H54 (cell line): ENCODE measurements at places on chromosomes 1 and 21.

DNA sequence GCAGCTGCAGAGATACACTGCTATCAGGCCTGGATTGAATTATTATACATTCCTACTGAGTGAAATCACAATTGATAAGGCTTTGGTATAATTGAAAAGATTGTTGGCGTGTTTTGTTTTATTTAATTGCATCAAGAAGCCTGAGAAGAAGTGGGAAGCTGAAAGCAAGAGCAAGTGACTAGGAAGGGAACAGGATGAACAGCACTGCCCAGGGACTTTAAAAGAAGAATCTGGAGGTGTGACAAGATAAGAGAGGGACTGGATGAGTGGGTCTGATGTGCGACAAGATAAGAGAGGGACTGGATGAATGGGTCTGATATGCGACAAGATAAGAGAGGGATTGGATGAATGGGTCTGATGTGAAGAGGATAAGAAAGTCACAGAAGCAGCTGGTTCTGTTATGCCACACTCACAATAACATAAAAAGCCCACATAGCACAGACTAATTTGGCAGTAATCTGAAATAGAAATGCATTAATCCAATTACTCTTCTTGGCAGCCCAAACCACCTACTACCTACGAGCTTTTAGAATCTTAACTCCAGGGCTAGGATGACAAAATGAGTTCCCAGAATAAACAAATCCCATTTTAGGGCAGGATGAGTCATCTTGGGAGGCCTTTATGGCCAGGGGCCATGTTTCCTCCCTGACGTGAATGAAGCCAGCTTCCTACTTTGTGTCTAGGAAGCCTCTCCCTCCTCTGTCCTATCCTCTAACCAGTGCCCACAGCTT is 129.7 kb downstream of the DUSP10 start:
- DNase-seq: peak; percentile 49

- DNase-seq: no peak
These were observed 122.3 kb upstream of the CXADR start for GRCh38 chr21:17390569-17390968.

DNA sequence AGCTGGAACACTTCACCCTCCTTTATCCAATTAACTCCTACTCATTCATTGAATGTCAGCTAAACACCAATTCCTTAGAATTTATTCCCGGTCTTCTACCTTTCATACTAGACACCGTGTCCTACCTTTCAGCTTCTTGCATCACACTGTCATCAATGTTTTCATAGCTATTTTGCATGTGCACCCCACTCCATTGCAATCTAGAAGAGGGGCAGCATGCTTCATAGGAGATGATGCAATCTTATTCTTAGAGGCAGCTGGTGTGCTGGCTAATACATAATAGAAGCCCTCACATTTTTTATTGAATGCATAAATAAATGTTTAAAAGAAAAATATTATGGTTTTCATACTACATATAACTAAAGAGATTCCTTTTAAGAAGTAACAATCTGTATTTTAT is 123.6 kb downstream of the DSCAM start:
- no peak for DNase-seq

GRCh38 chr1:153832293-153832692 is 57.1 kb downstream of the SLC27A3 start:
- DNase-seq: no peak

GRCh38 chr1:14759843-14760242 is 161.4 kb downstream of the KAZN start:
- no peak for DNase-seq

- peak; percentile 19 for DNase-seq
These were observed 21.6 kb downstream of the GLMN start for GRCh38 chr1:92277105-92277723.

DNA sequence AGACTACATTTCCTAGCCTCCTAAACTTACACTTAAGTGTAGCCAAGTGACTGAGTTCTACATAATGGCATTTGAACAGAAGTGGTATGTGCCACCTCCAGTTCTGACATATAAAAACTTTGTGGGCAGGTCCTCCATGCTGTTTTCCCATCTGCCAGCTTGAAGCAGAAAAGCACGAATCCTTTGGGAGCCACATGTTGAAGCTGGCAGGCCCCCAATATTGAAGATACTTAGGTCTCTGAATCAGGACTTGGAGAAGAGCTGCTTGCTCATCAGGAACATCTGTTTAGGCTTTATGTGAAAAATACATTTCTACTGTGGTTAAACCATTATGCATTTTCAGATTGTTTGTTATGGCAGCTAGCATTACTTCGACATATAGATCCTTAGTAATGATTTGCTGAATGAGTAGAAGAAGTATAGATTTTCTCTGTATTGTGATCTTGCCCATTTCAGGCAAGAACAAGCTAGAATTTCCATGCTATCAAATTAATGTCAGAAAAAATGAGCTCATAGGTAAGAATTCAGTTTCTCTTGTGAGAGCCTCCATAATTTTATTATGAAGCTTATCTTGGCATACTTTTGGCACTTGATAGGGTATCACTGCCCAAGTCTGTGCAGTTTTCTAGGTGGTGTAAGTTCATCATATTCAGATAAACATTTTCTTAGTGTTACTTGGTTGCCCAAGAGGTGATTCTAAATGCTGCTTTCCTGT is 68.4 kb downstream of the GDAP2 start:
- no peak for DNase-seq

- DNase-seq: no peak
These were observed 1.4 kb downstream of the BCL10 start for GRCh38 chr1:85274969-85275453.

DNA sequence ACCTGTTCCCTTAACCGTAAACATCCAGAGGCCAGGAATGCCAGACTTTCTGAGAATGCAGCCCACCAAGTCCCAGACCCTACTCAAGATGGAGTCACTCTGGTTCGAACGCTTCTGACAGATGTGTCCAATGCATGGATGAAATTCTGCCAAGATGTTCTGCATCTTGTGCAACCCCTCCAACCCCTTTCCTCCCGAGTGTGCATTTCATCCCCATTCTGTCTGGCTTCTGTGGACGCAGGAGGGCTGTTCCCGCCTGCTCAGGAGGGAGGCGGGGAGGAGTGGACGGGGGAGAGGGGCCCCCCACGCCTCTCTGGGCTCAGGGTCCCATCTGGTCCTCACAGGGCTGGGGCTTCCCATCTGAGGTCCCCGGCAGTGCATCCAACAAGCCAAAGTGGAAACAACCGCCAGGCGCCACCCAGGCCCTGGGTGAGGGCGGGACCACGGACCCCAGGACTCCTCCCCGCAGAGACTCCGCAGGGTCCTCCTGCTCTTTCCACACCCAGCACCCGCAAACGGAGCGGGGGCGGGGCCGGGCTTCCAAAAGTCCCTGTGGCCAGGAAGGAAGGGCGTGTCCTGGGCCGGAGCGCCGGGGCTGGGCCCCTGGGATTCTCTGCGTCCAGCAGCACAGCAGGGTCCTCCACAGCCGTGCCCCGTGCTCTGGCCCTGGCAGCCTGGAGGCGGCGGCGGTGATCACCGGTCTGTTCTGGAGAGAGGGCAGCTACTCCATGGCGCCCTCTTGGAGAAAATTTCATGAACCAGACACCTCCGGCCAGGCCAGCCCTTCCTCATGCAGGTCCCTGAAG is 27.8 kb upstream of the SUMO3 start:
- DNase-seq: no peak

GRCh38 chr1:28297826-28298225 is 31.0 kb upstream of the MED18 start:
- no peak for DNase-seq

- DNase-seq: no peak
These were observed 341.5 kb upstream of the ZP4 start for GRCh38 chr1:238232084-238232710.

DNA sequence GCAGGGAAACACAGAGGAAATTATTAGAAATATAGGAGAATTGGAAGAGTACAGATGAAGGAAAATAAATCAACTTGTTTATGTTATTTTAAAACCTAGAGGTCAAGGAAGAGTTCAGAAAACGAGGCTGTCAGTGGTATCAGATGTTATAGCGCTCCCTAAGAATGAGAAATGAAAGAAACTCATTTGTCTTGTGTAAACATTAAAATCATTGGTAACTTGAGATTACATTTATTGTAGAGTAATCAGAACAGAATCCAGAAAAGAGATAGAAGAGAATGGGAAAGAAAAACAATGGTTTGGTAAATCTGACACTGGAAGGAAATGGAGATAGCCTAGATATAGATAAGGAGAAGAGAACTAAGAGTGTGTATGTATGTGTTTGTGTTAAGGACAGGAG is 106.4 kb downstream of the ATF6 start:
- no peak for DNase-seq

DNA sequence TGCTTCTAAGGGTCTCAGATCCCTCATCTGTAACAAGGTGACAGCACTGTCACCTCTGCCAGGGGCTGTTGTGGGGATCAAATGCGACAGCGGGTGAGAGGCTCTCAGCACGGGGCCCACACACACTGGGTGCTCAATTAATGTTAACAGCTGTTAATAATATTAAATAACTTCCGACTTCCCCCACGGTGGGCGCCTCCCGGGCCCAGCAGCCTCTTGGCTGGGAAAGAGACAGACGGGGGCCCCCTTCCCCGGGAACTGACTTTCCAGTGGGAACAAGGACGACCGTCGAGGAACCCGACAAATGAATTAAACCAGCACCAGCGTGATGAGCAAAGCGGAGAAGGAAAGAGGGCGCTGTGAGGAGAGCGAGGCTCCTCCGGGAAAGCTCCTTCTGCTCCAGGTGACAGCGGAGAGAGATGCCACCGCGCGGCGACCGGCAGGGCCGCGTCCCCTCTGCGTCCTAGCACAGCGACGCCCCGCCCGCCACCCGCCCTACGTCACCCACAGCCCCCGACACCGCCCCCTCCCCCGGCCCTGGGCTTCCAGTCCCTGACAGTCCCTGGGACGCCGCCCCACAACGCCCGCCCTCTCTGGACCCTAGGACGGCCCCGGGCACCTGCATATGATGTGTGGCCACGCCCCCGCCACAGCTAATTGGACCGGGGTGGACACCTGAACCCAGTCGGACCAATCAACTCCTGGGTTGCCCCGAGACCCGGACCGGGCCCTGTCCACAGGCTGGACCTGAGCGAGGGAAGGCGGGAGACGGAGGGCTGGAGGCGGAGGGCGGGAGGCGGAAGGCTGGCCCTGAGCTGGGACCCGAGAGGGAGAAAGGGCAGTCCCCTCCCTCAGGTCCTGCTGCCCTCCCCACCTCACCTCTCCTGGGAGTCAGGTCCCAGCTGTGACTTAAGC is 38.2 kb downstream of the MATN1 start:
- no peak for DNase-seq

- DNase-seq: no peak
These were observed 52.7 kb upstream of the EIF4G3 start for GRCh38 chr1:21229246-21230000.

DNA sequence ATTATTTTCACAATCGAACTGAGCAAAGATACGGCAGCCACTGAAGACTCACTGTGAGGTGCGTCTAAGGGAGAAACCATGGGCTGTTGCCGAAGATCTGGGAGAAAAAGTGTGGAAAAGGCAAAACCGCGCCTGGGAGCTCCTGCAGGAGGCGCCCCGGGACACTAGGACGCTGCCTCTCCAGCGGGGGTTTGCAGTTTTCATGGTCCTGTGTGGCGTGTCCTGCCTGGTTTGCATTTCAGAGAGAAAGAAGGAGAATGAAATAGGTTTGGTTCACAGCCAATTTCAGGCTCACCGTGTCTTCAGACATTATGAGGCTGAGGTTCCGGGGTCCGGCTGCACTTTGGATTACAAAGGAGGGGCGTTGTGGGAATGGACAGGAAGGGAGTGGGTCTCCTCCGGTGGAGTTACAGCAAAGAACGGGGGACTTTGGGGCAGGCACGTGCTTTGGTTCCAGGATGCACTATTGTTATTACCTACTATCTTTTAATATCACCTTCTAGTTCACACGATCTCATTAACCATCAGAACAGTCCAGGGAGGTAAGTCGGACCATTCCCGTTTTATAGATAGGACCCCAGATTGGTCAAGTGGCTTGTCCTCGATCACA is 179.8 kb downstream of the DYRK1A start:
- no peak for DNase-seq

DNA sequence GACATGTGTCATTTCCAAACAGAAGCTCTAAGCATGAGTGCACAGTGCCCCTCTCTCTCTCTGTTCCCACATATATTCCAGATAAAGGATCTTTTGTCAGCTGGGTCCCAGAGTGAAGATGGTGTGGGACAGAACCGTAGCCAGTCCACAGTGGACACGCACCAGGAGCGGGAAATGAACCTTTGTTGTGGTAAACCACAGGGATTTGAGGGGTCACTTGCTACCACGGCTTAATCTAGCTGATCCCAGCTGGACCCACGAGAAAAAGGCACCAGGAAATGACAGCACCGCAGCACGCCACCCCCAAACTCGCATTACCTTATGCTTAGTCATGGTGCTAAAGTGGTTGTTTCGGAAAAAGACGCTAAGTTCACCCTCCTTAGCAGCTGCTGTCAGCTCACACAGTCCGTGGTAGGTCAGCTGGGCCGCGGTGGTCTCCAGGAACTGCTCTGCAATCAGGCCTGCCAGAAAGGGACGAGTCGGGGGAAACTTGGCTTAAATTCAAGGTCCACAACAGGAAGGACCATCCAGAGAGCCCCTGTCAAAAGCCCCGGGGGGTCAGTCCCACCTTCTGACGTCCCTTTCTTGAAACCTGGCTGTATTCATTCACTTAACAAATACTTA is 7.5 kb downstream of the MINDY1 start:
- DNase-seq: peak; percentile 84

DNA sequence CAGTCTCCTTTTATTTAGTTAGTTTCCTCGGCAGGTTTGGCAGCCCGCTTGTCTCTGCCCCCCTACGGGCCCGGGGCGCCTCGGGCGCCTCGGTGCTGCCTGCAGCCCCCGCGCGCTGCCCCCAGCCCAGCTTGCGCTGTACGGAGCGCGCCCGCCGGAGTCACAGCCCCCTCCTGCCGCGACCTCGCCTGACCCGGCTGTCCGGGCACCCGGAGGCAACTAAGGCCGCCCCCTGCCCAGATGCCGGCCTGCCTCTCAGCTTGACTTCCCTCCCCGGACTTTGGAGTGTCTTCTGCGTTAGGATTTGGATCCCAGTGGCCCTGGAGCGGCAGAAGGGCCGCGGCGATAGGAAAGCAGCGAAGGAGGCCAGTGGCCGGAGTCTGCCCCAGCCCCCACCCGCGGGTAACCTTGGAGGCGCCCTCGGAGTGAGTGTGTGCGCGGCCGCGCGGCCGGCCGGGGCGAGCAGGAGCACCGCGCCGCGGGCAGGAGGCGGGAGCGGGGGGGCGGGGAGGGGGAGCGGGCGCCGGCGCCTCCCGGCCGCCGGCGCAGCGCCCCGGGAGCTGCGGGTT is 7.6 kb downstream of the CDKN2C start:
- no peak for DNase-seq

- peak; percentile 98 for DNase-seq
These were observed 197.9 kb downstream of the DYRK1A start for GRCh38 chr21:37564341-37564923.

- DNase-seq: no peak
These were observed 29.1 kb downstream of the PIGP start for GRCh38 chr21:37043818-37044217.

DNA sequence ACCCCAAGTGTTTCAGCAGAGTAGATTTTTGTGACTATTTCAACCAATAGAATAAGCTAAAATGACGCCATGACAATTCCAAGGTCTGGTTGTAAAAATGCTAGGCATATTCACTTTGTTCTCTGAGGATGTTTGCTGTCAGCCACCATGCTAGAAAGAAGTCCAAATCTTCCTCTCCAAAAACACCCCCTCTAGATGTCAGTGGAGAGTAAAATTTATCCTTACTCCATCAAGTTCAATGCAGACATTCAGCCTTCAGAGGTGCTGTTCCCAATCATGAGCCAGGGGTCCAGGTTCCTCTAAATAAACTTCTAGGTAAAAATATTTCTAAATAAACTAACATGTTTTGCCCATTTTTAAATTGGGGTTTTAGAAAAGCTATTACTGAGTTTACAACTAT is 395.4 kb upstream of the ADAMTS5 start:
- DNase-seq: no peak
